Thoracic aorta (tissue), 2 donors: ENCODE measurements at places on chromosomes 16 and 17. TPM values are rescaled to one million over a fixed set of nuclear protein-coding genes. Genes with fewer than 3 reads are reported as not detected.

Gene SLC35G3
- not detected for total RNA-seq

Gene CXCL16
- 27.6 TPM for total RNA-seq

Gene SLC38A8
- total RNA-seq = not detected

Gene GRAP
- 3.2 TPM for total RNA-seq

Gene CSH2
- not detected for total RNA-seq

Gene CHAD
- total RNA-seq = not detected

Gene SERPINF2
- total RNA-seq = 5.0 TPM

Gene TPPP3
- 34.9 TPM for total RNA-seq

DNA sequence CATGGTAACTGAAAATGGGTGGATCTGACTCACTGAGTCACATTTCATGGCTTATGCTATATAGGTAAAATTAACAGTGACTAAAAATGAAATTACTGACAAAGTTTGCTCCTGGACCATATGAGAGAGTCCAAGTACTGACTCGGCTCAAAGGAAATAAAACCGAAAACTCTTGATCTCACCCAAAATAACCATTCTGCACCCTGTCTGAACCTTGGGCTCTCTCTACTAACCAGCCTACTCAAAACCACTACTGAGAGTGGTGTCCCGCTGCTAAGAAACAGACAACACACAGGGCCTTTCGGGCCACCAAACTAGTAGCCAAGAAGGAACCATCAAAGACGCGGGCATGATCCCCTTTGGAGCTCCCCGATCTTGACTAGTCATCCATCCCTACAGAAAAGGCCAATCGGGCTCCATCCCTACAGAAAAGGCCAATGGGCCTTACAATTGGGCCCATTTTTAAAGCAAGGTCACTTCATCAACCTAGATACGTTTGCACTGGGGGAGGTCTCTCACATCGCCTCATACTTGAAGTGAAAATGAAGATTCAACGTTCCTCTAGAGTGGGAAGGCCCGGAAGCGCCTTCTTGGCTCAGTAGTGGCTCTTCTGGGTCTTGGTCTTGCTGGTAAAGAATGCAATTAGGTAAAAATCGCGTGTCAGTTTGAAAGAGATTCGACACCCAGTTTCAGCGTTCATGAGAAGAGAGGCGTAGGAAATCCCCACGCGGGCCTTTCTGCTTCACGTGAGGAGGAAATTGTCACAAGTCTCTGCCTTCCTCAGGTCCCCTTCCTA, 720 bp upstream of the ZPBP2 start:
- DNase-seq = no peak
- H3K4me3 ChIP-seq = peak overlapping the region; percentile 42

- peak overlapping the region; percentile 49 for H3K27ac ChIP-seq
- H3K27me3 ChIP-seq = no peaks in the 10 kb centered on the region
- H3K36me3 ChIP-seq = peaks cover 13% of the 10 kb centered on the region
- peak overlapping the region; percentile 31 for H3K4me3 ChIP-seq
- no peak for DNase-seq
These were observed 9.8 kb downstream of the SLC16A3 start for GRCh38 chr17:82238472-82239201.

GRCh38 chr16:869823-870641, 69.5 kb upstream of the GNG13 start:
- H3K4me3 ChIP-seq = no peak overlapping the region
- peaks cover 23% of the 10 kb centered on the region for H3K36me3 ChIP-seq
- H3K4me1 ChIP-seq = no peaks in the 10 kb centered on the region

DNA sequence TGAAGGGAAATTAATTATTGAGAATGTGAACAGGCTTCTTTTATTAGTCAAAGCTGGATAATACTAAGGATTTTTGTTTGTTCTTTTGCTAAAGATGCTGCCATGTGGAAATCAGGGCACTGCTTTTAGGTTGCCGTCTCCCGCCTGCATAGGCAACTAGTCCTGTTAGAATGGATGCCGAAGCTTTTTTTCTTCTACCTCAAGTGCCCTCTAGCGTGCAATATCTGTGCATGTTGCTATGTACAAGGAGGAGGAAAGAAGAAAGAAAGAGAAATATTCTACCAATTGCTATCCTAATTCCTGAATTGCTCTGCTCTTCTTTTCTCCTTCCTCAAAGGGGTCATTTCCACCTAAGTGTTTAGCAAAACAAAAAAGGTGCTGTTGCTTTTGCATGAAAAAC, 5.2 kb upstream of the CDH8 start:
- no peaks in the 10 kb centered on the region for H3K27me3 ChIP-seq
- no peak overlapping the region for H3K27ac ChIP-seq
- no peak for DNase-seq
- H3K36me3 ChIP-seq = no peaks in the 10 kb centered on the region

DNA sequence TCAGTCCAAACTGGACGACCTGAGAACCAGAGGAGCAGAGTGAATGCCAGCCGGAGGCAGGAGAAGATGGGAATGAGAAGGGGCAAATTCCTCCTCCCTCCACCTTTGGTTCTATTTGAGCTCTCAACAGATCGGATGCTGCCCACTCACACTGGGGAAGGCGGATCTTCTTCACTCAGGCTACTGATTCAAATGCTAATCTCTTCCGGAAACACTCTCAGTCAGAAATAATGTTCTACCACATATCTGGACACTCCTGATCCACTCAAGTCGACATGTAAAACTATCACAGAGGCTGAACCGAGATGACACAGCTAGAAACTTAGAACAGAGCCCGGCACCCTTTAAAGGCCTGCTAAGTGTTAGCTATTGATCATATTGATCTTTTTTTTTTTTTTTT, 57.4 kb upstream of the GRIN2A start:
- H3K27me3 ChIP-seq = no peaks in the 10 kb centered on the region
- H3K4me1 ChIP-seq = no peaks in the 10 kb centered on the region
- no peak overlapping the region for H3K4me3 ChIP-seq
- DNase-seq = no peak

DNA sequence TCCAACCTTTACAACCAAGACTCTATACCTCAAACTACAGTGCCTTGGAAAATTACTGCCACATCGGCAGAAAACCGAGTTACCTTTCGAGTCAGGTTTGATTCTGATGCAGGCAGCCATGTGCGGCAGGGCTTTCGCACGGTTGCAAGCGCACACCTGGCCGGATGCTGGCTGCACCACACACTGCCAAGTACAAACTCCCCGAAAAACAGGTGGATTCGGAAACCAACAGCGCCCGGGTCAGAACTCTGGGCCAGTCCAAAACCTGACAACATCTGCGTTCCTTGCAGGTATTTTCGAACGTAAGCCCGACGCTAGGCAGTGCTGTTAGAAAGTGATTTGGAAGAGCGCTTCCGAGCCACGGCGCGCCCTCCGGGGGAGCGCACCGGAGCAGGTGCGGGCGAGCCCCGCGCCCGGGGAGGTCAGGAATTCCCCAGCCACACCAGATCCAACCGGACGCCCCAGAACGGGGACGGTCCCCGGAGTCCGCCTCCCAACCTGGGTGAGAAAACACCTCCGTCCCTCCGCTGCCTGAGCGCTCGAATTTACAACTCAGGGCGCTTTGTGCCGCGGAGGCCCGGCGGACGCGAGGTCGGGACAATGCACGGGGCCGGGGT, 1.2 kb downstream of the USP7 start:
- DNase-seq = no peak
- H3K27me3 ChIP-seq = no peaks in the 10 kb centered on the region
- H3K27ac ChIP-seq = peak overlapping the region; percentile 53
- peaks cover 53% of the 10 kb centered on the region for H3K4me1 ChIP-seq
- H3K36me3 ChIP-seq = no peaks in the 10 kb centered on the region
- H3K4me3 ChIP-seq = peak overlapping the region; percentile 89

DNA sequence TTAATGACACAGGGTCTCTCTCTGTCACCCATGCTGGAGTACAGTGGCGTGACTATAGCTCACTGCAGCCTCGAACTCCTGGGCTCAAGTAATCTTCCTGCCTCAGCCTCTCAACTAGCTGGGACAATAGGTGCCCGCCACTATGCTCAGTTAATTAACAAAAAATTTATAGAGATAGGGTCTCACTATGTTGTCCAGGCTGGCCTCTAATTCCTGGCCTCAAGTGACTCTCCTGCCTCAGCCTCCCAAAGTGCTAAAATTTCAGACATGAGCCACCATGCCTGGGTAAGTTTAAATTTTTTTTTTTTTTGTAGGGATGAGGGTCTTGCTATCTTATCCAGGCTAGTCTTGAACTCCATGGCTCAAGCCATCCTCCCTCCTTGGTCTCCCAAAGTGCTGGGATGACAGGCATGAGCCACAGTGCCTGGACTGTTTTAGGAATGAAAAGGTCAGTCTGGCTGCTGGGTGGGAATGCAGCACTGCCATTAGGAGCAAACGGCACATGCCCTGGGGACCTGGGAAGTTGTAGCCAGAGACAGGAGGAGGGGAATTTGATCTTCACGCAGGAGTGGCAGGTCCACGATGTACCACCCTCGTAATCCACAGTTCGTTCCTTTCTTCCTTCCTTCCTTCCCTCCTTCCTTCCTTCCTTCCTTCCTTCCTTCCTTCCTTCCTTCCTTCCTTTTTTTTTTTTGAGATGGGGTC, 106.7 kb downstream of the HAPSTR1 start:
- no peak overlapping the region for H3K4me3 ChIP-seq
- no peaks in the 10 kb centered on the region for H3K36me3 ChIP-seq
- H3K27ac ChIP-seq = no peak overlapping the region
- H3K4me1 ChIP-seq = no peaks in the 10 kb centered on the region
- no peak for DNase-seq
- no peaks in the 10 kb centered on the region for H3K27me3 ChIP-seq

- H3K27me3 ChIP-seq = no peaks in the 10 kb centered on the region
- H3K4me1 ChIP-seq = no peaks in the 10 kb centered on the region
- H3K4me3 ChIP-seq = no peak overlapping the region
- H3K36me3 ChIP-seq = no peaks in the 10 kb centered on the region
These were observed 94.8 kb upstream of the CPHXL start for GRCh38 chr16:75821117-75821516.

DNA sequence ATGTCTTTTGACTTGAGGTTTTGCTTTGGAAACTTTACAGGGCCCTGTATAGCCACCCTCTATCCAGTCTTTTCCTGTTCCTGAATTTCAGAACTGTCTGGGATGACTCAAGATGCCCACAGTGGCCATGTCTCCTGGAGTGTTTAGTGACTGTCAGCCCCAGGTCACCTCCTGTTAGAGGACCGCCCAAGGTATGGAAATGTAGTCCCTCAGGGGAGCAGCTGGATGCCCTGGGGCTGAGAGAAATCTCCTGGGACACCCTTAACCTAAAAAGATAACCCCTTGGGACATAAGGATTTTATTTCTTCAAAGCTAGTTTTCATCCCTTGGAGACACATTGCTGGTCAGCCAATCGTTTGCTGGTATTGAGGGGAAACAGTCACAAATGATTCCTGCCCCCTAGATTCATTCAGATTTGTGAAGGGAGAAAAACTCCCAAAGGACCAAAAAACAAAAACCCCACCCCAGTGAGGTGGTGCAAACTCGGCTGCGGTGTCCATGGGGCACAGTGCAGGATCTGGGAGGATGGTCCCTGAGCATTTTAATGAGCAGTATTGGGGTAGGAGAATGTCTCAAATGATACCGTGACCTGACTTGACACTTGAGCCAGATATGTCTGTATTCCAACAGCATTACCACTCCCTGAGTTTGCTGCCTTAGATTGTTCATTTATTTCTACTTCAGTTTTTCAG, 1.7 kb downstream of the ZNF267 start:
- peak overlapping the region; percentile 39 for H3K27ac ChIP-seq
- no peak for DNase-seq
- H3K4me1 ChIP-seq = peaks cover 52% of the 10 kb centered on the region
- peak overlapping the region; percentile 97 for H3K4me3 ChIP-seq

GRCh38 chr16:28623172-28623711, 13.4 kb upstream of the SULT1A1 start:
- no peak overlapping the region for H3K27ac ChIP-seq
- H3K36me3 ChIP-seq = no peaks in the 10 kb centered on the region
- no peaks in the 10 kb centered on the region for H3K27me3 ChIP-seq
- no peaks in the 10 kb centered on the region for H3K4me1 ChIP-seq

- H3K27me3 ChIP-seq = no peaks in the 10 kb centered on the region
- no peak for DNase-seq
- peaks cover 3% of the 10 kb centered on the region for H3K4me1 ChIP-seq
- no peak overlapping the region for H3K4me3 ChIP-seq
- H3K27ac ChIP-seq = no peak overlapping the region
These were observed 13.9 kb upstream of the HELZ start for GRCh38 chr17:67258821-67259468.

DNA sequence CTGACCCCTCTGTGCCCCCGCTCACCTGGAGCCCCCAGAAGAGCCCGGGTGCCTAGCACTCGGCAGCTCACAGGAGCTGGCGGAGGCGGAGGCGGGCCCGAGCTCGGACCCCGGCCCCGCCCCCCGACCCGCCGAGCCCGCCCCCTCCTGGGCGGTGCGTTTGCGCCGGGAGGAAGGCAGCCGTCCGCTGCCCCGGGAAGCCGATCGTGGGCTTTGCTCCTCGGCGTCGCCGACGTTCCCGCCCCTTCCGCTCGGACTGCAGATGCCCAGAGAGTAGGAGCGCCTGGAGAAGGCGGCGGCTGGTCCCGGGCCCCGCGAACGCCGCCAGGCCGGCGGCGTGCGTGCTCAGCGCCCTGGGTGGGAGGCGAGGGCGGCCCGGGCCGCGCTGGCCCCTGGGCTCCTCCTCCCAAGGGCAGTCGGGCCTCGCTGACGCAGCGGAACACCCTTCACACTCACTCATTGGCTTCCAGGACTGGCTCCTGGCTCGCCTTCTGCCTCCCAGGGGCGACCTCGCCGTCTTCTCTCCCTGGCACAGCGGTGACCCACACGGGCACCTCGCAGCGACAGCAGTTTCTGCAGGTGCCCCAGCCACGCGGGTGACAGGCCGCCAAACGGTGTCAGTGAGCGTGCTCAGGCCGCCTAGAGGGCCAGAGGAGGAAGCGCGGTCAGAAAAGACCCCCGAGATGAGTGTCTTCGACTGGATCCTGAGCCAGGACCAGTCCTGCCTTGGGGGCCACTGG, at the start of gene PLSCR3:
Gene PLSCR3, minus strand, starts transcription at position 74 of the 740 bp plus-strand sequence. CDS start 415 bp downstream, outside the sequence.
- peak within 1 kb of the TSS; percentile 84 for H3K27ac ChIP-seq
- peaks cover 10% of the 10 kb centered on the region for H3K4me1 ChIP-seq
- no peaks in the 10 kb centered on the region for H3K27me3 ChIP-seq
- H3K4me3 ChIP-seq = peak within 1 kb of the TSS; percentile 84
- peak; percentile 41 for DNase-seq

- no peaks in the 10 kb centered on the region for H3K27me3 ChIP-seq
- peaks cover 53% of the 10 kb centered on the region for H3K4me1 ChIP-seq
- peak overlapping the region; percentile 36 for H3K4me3 ChIP-seq
- no peaks in the 10 kb centered on the region for H3K36me3 ChIP-seq
These were observed 13.4 kb downstream of the RTN4RL1 start for GRCh38 chr17:2011411-2012371.

DNA sequence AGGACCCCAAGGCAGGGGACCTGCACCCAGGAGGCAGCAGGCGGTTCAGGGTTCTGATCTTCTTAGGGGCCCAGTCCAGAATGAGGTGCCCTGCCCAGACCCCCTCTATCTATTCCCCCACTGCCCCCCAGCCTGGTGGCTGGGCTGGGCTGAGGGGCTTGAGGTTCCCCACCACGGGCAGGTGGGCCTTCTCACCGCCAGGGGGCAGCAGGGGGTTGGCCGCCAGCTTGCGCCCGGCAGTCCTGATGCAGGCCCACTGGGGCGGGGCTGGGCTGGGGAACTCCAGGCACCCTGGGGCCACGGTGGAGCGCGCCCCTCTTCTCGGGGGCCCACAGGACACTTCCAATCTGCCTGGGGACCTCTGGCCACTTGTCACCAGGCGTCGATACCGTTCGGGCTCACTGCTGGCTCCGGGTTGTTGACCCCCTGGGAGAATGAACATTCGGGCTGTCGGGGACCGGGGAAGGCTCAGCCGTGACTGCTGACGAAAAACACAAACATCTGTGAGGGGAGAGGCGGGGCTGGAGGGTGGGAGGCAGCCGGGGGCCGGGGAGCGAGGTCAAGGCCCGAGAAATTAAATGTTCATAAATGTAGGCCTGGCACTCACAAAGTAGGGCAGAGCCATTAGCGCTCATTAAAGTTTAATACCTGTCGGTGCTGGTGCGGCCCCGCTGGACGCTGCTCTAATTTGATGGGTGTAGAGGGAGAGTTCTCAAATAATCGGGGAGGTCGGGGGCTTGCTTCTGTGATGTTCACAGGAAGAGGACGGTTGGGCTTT, 219.3 kb upstream of the GSE1 start:
- H3K4me1 ChIP-seq = peaks cover 14% of the 10 kb centered on the region
- DNase-seq = no peak
- no peak overlapping the region for H3K27ac ChIP-seq
- no peak overlapping the region for H3K4me3 ChIP-seq
